ENCODE measurements at places on chromosomes 4 and X.

DNA sequence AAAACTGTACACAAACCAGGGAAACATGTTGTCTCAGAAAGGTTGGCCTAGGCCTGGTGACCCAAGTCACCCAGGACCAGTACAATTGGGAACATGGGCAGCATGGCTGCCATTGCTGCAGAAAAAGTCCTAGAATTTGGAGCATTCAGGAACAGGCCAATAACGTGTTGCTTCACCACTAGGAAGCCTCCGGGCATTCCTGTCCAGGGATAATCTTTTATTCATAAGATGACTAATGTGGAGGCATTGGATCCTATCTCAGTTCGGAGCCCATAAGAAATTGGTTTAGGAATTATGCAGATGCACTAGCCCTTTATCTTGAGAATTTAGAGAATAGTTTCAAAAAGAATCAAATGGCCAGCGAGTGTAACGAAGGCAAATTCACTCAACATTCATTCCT is 242.8 kb upstream of the NDST4 start:
- DNase-seq = no peak

GRCh38 chr4:74097631-74098426 is 1.2 kb downstream of the CXCL2 start:
- DNase-seq = no peak

DNA sequence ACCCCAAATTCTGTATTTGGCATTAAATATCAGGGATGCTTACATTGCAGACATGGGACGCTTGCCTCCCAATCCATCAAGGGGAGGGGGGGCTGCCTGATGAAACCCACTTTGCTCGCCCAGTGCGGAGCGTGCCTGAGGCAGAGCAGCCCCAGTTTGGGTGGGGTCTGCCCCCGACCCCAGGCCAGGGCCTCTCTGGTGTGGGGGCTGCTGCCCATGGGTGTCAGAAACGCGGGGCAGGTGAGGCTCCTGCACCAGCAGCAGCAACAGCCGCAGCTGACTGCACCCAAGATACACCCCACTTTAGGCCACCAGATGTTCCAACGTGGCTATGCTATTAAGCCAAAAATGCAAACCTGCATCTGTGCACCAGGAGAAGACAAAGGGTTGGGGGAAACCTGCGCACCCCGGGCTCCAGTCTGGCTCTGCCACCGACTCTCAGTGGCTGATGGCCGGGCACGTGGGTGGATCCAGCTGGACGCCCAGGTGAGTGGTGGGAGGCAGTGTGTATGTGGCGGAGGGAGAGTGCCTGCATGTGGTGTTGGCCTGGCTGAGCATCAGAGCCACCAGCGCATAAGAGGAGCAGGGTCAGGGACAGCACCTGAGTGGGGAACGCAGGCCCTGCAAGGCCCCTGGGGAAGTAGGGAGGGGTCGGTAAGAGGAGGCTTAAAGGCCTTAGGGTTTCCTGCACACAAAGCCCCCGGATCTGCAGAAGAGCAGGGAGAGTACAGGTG is 86.2 kb downstream of the ABLIM2 start:
- no peak for DNase-seq

DNA sequence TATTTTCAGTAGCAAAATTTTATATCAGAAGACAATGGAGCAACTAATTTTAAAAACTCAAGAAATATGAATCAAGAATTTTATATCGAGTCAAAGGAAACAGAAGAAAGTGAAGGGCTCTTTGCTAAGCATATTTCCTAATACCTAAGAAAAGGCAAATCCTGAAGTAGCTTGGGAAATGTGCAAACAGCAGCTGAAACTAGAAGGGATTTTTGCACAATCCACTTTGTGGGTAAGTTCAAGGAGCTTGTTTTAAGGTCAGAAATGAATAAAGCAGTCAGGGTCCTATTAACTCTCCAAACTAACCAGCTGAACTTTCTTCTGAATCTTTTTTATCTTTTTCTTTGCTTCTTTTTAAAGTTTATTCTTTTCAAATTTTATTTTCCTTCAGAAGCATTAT is 500.9 kb upstream of the CXorf51A start:
- DNase-seq = no peak

DNA sequence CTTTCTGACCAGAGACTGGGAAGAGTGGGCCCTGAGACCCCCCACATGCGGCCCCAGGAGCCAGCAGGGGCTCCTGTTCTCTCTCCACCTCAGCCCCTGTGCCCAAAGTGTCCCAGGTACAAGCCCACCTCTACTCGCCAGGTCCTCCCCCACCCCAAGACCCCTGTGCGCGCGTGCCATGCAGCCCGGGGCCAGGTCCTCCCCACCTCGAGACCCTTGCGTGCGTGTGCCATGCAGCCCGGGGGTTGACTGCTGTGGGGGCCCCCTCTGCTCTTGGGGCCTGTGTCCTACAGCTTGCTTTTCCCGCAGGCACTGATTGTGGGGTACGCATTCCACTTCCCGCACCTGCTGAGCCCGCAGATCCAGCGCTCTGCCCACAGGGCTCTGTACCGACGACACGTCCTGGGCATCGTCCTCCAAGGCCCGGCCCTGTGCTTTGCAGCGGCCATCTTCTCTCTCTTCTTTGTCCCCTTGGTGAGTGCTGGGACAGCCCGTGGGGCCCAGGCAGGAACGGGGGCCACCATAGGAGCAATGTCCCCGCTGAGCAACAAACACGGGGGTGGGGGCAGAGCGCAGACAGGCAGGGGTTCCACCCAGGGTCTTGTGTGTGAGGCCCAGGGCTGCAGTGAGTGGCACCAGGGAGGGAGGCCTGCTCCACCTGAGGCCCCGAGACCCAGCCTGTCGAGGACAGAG is 20.3 kb downstream of the DGKQ start:
- DNase-seq = no peak

DNA sequence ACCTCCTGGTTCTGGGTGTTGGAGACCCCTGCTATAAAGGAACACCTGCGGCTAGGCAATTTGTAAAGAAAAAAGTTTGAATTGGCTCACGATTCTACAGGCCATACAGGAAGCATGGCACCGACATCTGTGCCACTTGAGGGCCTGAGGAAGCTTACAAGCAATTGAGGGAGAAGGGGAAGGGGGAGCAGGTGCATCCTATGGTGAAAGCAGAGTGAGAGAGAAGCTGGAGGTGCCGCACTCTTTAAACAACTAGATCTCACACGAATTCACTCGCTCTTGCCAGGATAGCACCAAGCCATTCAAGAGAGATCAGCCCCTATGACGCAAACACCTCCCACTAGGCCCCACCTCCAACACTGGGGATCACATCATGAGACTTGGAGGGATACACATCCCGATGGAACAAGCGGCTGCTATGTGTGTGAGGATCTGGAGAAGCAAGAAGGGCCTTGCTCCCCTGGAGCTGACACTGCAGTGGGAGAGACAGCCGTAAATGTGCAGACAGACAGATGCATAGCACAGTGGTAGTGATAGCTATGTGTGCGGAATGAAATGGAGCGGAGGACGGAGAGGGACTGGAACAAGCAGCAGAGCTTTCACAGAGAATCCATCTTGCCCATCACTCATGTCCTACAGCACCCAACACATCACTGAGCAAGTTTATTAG is 60.7 kb upstream of the HELT start:
- DNase-seq = no peak

DNA sequence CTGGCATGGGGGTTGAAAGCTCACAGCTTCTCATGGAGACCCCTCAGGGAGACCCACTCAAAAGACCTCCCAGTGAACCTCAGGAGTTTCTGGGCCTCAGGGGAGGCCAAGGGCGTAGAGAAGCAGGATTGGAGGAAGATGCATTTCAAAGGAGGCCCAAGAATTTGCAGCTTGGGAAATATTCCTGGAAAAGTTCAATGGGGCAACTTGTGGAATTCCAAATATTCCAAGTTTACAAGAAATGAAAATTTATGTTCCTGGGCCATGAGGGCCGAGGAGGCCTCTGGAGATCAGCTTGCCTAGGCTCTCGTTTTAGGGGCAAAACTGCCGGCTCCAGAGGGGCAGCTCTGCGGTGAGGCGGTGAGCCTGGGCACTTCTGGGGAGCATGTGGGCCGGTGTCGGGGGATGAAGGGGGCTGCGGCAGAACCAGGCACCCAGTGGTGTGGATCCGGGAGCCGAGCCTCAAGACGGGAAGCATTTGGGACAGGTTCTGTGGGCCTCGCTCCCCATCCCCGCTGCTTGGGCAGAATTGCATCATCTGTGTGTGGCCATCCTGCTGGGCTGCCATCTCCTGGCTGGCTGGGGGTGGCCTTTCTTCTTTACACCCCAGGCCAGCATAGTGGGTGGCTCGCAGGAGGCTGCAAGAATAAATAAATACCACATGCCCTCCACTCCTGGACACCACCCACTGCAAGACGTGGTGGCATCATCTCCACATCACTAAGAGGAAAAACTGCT is 54.6 kb upstream of the GPR78 start:
- no peak for DNase-seq

Measured in activated CD8-positive, alpha-beta memory T cell treated with anti-CD3 and anti-CD28 coated beads for 1 hour (primary cell).